Activated T-helper 17 cell treated with anti-CD3 and anti-CD28 coated beads, Interleukin-2, amount 50 U/mL, for 72 hours (primary cell): ENCODE measurements at places on chromosomes 2 and 18. TPM values are rescaled to one million over a fixed set of nuclear protein-coding genes. Genes with fewer than 3 reads are reported as not detected.

Gene ERLEC1
- 14.6 TPM for total RNA-seq

Gene SLC16A14
- not detected for total RNA-seq

Gene ABCG8
- not detected for total RNA-seq

Gene BOLL
- total RNA-seq, result not detected

Gene AQP12A
- total RNA-seq, result not detected

Gene YPEL5
- total RNA-seq, result 55.3 TPM

Gene ESPNL
- total RNA-seq, result 0.39 TPM

Gene KIF1A
- total RNA-seq, result 0.37 TPM

Gene KIAA2012
- total RNA-seq, result not detected

Gene VWC2L
- total RNA-seq, result not detected

Gene IRS1
- total RNA-seq, result 2.1 TPM

Gene YES1
- total RNA-seq, result 12.1 TPM

Gene ENOSF1
- total RNA-seq, result 89.8 TPM

Gene BIRC6
- 117 TPM for total RNA-seq

Gene ST8SIA5
- 0.19 TPM for total RNA-seq

Gene DYSF
- total RNA-seq, result not detected

Gene SLC40A1
- 4.1 TPM for total RNA-seq
